ENCODE measurements at places on chromosomes 3 and 15. TPM values are rescaled to one million over a fixed set of nuclear protein-coding genes. Genes with fewer than 3 reads are reported as not detected.

The TICRR gene
- polyA plus RNA-seq = 0.13 TPM

The ISLR gene
- polyA plus RNA-seq = 82.1 TPM

The IL17RB gene
- 0.43 TPM for polyA plus RNA-seq

The SERPINI2 gene
- polyA plus RNA-seq = 0.08 TPM

The SLCO2A1 gene
- 25.6 TPM for polyA plus RNA-seq

The MCF2L2 gene
- polyA plus RNA-seq = 0.44 TPM

The ARPP19 gene
- 66.9 TPM for polyA plus RNA-seq

The ZKSCAN7 gene
- 3.7 TPM for polyA plus RNA-seq

The NANOGP8 gene
- polyA plus RNA-seq = not detected

The SQOR gene
- 50.7 TPM for polyA plus RNA-seq

The MFAP1 gene
- polyA plus RNA-seq = 26.2 TPM

The SEMA5B gene
- polyA plus RNA-seq = 2.2 TPM

The IRAK2 gene
- polyA plus RNA-seq = 4.1 TPM

The CLDN11 gene
- polyA plus RNA-seq = 24.6 TPM

The DPPA2 gene
- polyA plus RNA-seq = not detected

The CD200R1L gene
- polyA plus RNA-seq = not detected

The LRRIQ4 gene
- polyA plus RNA-seq = not detected

The SRGAP3 gene
- polyA plus RNA-seq = 3.1 TPM

The CHRNA7 gene
- 2.0 TPM for polyA plus RNA-seq

The RASGRF1 gene
- polyA plus RNA-seq = 0.10 TPM

The KCNMB2 gene
- 0.06 TPM for polyA plus RNA-seq

The ALDH1A2 gene
- polyA plus RNA-seq = 3.6 TPM

The KNL1 gene
- 0.35 TPM for polyA plus RNA-seq

The ACP3 gene
- polyA plus RNA-seq = 0.91 TPM

The CACNA2D3 gene
- 0.57 TPM for polyA plus RNA-seq

The IL16 gene
- polyA plus RNA-seq = 20.7 TPM

The GHSR gene
- not detected for polyA plus RNA-seq

The DNAH1 gene
- 2.2 TPM for polyA plus RNA-seq

The UROC1 gene
- 0.03 TPM for polyA plus RNA-seq

The HRG gene
- 0.46 TPM for polyA plus RNA-seq

The HEMK1 gene
- polyA plus RNA-seq = 17.6 TPM

The ZNF80 gene
- polyA plus RNA-seq = 0.04 TPM

The CCR3 gene
- not detected for polyA plus RNA-seq

The C2CD4A gene
- polyA plus RNA-seq = 0.05 TPM

The CCR2 gene
- 2.1 TPM for polyA plus RNA-seq

The PTPN9 gene
- polyA plus RNA-seq = 22.6 TPM

The SERPINI1 gene
- 8.9 TPM for polyA plus RNA-seq

The CP gene
- 12.7 TPM for polyA plus RNA-seq

The WDR93 gene
- 0.16 TPM for polyA plus RNA-seq

The CCR5 gene
- polyA plus RNA-seq = 1.0 TPM

The LPP gene
- 133 TPM for polyA plus RNA-seq

The SNX33 gene
- 25.8 TPM for polyA plus RNA-seq

The A4GNT gene
- polyA plus RNA-seq = not detected

The PRSS50 gene
- polyA plus RNA-seq = 0.10 TPM

The HES1 gene
- 22.6 TPM for polyA plus RNA-seq

The PLA2G4E gene
- 0.03 TPM for polyA plus RNA-seq

The ABHD17C gene
- 9.0 TPM for polyA plus RNA-seq

The ATP13A5 gene
- polyA plus RNA-seq = not detected

The HYAL1 gene
- polyA plus RNA-seq = 7.0 TPM

The CBLB gene
- polyA plus RNA-seq = 14.4 TPM

The GPR156 gene
- 3.0 TPM for polyA plus RNA-seq

The IL20RB gene
- 0.98 TPM for polyA plus RNA-seq

The ACAN gene
- polyA plus RNA-seq = 0.71 TPM

The LRTM1 gene
- polyA plus RNA-seq = not detected

The KBTBD13 gene
- 0.19 TPM for polyA plus RNA-seq
